ENCODE measurements at places on chromosomes 1 and 21. TPM values are rescaled to one million over a fixed set of nuclear protein-coding genes. Genes with fewer than 3 reads are reported as not detected.

KRTAP6-1 gene
- not detected for total RNA-seq

PEAR1 gene
- 0.81 TPM for total RNA-seq

DNA sequence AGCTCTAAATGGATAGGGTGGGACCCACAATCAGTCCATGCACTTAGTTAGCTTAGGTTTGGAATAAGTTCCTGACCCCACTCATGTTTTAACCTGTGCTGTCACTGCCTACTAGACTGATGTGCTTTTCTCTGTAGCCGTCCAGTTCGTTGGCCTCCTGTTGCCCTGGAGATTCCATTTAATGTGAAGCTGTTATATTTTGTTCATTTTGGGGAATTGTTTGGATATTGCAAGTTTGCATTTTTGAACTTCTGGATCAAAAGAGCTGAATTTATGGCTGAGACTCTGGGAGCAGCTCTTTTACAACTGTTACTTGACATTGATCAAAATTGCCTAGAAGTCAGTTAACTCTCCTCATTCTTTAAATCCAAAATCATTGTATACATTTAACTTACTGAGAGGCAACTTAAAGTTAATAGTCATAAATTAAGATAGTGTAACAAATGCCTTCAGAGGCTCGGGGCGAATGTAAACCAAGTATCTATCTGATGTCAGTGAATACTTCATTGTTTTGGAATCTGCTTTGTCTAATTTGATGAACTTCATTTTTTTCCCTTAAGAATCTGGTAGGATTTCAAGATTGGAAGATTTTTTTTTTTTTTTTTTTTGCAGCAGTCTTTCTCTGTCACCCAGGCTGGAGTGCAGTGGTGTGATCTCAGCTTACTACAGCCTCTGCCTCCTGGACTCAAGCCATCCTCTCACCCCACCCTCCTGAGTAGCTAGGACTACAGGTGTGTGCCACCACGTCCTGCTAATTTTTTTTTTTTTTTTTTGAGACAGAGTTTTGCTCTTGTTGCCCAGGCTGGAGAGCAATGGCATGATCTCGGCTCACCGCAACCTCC is 38.1 kb downstream of the MIGA1 start:
- no peak for DNase-seq

GRCh38 chr1:87058343-87058649 is 143.9 kb downstream of the HS2ST1 start:
- DNase-seq, result no peak

DNA sequence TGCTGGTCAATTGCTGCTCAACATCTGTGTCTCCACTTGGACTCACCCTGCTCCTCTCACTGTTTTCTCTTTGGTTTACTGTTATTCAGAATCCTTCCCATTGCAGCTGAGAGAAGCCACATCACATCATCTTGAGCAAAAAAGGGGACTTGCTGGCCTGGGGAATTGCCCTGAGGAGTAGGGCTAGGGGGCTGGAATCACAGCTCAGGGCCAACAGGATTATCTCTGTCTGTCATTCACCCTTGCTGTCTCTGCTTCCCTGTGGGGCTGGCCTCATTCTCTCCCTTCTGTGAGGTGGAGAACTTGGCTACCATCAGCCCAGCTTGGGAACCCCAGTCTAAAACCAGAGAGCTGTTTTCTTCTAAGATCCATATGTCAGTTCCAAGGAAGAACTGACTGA is 140.7 kb upstream of the WNT4 start:
- DNase-seq, result no peak

DNA sequence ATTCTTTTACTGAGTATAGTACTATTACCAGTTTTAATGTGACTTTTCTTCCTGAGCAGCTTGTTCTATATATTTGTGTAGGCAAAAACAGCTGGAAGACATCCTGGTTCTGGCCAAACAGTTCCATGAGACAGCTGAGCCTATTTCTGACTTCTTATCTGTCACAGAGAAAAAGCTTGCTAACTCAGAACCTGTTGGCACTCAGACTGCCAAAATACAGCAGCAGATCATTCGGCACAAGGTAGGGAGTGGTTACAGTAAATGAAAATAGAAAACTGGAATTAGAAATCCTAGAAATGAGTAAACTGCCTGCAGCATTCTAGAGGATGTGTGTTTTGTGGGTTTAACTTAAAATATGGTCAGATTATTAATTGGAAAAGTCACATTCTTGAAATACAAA is 64.1 kb upstream of the BMP8A start:
- no peak for DNase-seq

All from endodermal cell (in vitro differentiated cells).